ENCODE measurements at places on chromosomes 1 and 21.

DNA sequence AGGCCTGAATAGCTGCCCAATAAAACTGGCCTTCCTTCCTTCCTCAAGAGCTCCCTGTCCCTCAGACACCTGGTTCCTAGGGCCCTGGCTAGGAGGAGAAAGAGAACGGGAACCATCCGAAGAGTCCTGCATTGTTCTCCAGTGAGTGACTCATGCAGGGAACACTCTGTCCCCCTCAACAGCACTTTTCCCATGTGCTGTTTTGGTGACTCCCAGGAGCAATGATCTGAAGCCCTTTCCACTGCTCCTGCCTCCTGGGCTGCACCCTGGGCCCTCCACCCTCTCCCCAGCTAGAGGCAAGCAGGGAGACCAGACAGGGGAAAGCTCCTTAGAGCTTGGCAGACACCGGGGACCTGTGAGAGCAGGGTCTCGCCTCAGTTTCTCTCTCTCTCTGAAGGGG is 18.9 kb downstream of the TNNT2 start:
- no peak for DNase-seq

DNA sequence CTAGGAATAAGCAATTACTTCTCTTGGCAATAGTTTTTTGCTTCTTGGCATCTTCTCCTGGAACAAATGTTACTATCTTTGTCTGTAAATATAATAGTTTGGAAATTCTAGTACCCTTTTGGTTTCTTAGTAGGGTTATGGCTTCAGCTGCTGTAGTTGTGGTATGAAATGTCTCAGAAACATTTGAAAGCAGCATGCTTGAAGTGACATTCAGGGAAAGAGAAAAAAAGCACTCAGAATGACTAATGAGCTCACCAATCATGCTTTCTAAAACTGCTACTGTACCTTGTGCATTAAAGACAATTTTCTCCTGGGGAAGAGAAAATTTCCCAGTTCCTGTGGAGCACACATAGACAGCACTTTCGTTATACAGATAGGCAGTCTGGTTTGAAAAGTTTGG is 21.0 kb downstream of the NUP133 start:
- DNase-seq = no peak

DNA sequence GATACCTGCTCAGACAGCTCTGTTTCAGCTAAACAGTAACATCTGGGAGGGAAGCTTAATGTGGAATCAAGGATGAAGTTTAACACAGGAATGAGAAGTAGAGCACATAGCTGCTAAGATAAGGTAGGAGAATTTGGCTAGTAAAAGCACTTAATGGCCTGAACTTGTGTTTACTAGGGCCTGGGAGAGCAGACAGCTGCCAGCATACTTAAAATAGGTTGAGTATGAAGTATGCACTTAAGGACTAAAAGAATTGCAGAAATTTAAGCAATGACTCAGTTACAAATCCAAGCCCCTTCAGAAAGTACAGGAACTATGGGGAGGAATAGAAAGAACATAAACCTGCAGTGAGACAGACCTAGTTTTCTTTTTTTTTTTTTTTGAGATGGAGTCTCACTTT is 53.0 kb downstream of the BACH1 start:
- no peak for DNase-seq

GRCh38 chr1:102853701-102854187 is 254.6 kb downstream of the COL11A1 start:
- DNase-seq = no peak

DNA sequence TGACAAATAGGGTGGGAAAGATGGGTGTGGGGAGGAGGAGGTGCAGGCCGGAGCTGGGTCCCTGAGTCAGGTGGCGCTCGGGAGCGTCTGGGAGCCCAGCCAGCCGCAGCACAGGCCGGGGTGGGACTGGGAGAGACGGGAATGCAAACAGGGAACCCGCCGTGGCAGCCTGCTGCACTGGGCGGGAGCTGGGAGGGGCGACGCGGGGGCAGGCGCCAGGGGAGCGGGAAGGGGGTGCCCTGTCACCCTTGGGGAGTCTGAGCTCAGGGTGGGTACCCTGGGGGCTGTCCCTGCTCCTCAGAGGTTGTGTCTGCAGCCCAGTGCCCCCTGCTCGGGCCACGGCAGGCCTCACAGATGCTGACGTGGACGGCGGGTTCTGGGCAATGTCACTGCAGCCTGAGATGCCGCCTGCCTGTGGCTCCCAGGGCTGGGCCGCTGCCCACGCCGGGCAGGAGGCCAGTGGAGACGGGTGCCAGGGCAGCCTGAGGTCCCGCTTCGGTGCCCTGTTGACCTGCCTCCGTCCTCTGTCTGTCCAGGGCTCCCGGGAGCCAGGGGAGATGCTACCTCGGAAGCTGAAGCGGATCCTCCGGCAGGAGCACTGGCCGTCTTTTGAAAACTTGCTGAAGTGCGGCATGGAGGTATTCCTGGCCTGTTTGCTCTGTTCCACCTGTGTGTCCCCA is 16.6 kb upstream of the LRRC3 start:
- DNase-seq = no peak

DNA sequence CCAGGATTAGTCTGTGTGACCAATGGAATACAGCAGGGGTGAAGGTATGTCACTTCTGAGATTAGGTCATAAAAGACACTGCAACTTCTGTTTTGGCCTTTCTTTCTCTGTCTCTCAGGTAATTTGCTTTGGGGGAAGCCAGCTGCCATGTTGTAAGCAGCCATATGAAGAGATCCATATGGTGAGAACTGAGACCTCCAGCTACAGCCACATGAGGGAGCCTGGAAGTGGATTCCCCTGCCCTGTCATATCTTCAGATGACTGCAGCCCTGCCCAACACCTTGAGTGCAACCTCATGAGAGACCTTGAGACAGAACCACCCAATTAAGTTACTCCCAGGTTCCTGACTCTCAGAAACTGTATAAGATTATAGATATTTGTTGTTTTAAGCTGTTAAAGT is 70.1 kb upstream of the ESRRG start:
- DNase-seq = no peak

DNA sequence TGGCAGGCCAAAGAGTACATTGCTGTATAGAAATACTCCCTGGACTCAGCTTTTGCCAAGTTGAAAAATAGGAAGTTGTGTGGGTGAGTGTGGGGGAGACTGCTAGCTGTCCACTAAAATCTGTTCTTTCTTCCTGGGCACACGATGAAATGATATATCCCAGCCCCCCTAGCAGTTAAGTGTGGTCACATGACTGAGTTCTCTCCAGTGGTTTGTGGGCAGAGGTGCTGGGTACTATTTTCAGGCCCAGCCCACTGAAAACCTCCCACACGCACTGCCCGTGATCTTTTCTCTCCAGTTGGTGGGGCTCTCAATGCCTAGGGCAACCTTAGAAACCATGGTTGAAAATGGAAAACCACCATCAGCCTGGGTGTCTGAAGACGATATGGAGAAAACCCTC is 119.7 kb upstream of the LMO4 start:
- no peak for DNase-seq

DNA sequence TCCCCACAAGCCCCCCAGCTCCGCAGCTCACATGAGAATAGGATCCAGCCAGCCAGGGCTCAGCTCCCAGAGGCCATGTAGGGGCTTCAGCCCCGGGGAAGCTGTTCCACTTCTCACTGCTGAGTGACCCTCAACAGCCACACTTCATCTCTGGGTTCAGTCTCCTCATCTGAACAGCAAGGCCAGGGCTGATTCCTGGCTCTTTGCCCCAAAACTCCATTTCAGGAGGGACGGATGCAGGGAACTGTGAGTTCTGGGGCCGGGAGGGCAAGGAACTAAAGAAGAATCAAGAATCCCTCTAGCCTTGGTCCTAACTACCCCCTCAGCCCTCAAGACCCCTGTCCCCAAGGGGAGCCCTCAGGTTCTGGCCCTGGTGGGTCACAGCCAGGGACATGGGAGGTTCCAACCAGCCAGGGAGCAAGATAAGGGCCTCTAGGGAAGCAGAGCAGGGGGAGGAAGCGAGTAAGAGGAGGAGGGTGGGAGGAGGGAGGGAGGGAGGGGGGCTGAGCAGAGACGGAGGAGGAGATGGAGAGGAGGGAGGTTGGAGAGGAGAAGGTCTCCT is 13.1 kb downstream of the SDC3 start:
- DNase-seq = no peak

DNA sequence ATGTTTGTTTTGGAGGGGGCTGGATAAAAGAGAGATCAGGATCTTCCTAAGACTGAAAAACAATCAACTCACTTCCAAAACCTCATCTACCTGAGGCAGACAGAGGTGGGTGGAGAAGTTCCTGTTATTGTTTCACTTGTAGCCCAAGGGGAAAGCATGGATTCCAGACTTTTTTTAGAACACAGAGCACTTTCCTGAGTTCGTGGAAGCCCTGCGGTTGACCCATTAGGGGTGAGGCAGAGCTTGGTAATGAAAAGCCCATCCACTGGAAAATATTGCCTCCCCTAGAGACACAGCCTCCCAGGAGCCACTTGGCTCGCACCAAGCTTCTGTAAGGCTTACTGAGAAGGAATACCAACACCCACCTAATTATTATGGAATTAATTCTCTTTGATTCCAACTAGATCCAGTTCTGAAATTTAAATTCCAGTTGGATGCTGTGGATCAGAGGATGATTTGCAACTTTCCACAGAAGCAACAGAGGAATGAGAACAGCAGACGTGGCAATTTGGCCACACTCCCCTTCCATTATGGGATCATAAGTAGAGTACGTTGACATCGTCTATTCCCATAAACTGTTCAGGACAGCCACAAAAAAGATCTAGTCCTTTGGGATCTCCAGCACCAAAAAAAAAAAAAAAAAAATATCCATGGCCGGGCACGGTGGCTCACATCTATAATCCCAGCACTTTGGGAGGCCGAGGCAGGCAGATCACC is 4.1 kb upstream of the PEF1 start:
- DNase-seq = no peak

- DNase-seq = no peak
These were observed 101.0 kb downstream of the OSBPL9 start for GRCh38 chr1:51717842-51718241.

DNA sequence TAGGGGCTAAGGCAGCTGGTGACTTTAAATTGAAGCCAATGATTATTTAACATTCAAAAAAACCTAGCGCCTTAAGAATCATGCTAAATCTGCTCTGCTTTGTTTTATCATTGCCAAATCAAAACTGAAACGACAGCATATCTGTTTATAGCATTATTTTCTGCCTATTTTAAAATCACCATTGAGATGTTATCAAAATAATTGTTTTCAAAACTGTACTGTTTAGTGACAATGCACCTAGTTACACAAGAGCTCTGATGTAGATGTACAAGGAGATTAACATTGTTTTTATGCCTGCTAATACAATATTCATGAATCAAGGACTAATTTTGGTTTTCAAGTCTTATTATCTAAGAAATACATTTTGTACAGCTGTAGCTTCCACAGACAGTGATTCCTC is 1521.3 kb downstream of the AMY1C start:
- DNase-seq = no peak

GRCh38 chr1:236692128-236692527 is 5.8 kb downstream of the ACTN2 start:
- no peak for DNase-seq

DNA sequence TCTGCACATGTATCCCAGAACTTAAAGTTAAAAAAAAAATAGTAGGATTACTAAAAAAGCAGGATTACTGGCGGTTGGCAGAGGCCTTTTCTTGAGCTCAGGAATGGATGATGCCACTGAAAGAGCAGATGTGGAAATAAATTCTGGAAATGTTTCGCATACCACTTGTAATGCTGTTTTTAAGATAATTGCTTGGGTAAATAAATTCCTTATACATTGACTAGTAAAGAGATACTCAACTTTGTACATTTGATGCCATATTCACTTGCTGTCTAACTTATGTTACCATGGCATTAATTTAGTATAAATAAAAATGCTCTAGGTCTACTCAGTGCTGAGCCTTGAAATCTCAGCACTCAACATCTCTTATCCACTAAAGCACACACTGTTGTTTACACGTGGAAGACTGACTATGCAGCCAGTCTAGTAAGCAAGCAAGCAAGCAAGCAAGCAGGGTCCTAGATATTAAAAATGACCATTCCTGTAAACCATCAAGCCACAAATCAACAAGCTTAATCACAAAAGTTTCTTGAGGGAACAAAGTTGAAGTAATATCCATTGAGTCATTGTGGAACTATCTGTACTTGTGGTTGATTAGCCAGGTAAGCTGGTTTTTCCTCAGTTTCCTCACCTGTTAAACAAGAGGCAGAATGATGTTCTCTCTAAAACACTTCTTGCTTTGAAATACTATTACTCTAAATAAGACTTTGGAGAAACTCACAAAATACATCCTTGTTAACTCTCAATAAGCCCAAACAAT is 1.7 kb upstream of the RASAL2 start:
- DNase-seq = no peak

DNA sequence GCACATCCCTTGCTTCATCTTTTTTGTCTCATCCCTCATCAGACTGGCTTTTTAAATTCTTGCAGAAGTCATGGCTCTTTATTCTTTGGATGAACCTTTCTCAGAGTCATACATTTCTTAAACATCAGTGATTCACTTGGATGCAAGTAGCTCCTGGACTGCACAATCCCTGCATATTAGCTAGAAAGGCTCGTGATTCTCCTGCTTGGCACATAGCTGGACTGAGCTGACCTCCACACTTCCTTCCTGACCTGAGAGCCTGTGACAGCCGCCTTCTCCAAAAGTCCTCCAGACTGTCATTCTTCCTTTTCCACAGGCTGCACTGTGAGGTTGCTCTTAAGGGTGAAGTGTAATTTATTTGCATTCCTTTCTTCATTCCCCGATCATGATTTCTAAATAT is 109.4 kb downstream of the RGL1 start:
- no peak for DNase-seq

- no peak for DNase-seq
These were observed 45.9 kb upstream of the CRB1 start for GRCh38 chr1:197222025-197222685.

DNA sequence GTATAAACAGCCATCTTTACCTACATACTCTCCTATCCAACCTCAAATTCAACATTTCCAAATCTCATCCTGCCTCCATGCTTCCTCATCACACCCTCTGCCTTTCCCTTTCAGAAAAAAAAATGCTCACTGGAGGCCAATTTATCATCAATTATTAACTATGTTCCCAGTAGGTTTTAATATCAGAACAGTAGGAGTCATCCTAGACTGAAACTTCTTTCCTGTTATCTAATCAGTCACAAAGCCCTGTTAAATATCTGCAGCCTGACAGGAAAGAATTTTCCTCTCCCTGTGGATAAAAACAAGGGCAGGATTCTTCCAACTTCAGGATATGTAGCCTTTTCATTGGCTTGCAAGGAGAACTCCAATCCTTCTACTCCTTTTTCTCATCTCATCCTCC is 28.4 kb downstream of the EGLN1 start:
- no peak for DNase-seq

DNA sequence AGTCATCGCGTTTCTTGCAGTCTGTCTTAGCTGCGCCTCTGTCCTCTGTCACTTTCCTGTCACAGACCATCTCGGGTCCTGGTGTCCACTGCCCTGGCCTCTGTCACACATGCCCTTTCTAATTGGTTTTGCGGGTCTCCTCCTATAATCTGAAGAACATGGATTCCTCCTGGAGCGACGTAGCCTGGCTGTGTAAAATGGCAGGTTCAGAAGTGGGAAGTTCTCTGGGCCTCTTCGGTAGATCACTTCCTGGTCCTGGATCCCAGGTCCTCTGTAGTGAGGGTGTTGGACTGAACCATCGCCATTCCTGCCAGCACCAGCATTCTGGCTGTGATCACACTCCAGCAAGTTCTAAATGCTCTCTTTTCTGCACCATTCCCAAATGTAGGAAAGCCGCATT is 857 bp downstream of the FAM3B start:
- DNase-seq = no peak

GRCh38 chr1:221328371-221328770 is 413.5 kb downstream of the DUSP10 start:
- no peak for DNase-seq

Measured in mesothelial cell of epicardium (in vitro differentiated cells).